HFFc6 (cell line): ENCODE measurements at places on chromosomes 11 and 22. TPM values are rescaled to one million over a fixed set of nuclear protein-coding genes. Genes with fewer than 3 reads are reported as not detected.

DNAJB13 gene
- total RNA-seq, result 0.36 TPM in 1 of 3 replicates, not detected in the others

PDE2A gene
- total RNA-seq, result 0.43 TPM in 1 of 3 replicates, not detected in the others

FOLR3 gene
- 10.5 to 11.5 TPM (median 11.2 TPM) in 3 replicates for total RNA-seq

DNA sequence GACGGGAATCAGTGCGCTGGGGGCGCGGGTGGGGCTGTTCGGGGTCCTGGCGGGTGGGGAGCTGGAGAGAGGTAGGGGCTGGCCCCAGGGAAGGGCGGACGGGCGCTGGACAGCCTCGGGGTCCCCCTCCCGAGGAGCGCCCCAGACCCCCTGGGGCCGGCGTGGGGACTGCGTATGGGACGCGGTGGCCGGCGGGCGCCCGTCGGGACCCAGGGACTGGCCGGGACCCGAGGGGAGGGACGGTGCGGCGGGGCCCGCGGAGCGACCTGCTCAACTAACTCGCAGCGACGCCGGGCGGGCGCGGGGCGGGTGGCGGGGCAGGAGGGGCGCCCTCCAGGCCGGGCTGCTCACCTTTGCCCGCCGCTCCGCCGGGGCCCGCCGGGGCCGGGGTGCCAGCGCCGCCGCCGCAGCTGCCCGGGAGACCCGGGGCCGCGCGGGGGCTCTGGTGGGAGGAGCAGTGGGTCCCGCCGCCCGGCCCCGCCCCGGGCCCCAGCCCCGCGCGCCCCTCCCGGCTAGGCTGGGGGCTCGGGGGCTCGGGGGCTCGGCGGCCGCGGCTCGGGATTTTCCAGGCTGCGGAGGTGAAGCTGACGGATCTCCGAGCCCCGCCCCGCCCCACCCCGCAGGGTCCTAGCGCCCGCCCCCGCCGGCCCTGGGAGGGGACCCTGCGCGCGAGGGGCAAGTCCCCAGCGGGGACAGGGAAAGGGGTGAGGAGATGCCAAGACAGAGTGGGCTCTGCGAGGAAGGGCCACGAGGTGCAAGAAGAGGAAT lies 12.3 kb downstream of the STARD10 start:
- no peak for DNase-seq

DNA sequence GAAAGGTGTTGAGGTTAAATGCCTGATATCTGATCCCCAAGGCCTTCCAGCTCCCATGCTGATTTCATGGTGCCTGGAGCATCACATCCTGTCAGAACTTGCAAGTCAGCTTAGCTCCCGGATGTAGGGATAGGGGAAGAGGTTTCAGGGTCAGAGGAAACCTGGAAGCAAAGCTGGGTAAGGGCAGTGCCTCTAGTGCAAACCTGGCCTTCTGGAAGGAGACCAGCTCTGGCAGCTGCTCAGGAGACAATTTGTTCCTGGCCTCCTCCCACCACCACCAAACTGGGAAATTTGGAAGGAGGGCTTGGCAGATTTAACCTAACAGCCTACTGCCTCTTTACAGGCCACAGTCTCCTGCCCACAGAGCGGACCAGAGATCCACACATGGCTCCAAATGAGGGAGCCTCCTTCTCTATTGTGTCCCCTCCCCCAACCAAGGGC lies 9.2 kb upstream of the TSKU start:
- DNase-seq, result no peak

DNA sequence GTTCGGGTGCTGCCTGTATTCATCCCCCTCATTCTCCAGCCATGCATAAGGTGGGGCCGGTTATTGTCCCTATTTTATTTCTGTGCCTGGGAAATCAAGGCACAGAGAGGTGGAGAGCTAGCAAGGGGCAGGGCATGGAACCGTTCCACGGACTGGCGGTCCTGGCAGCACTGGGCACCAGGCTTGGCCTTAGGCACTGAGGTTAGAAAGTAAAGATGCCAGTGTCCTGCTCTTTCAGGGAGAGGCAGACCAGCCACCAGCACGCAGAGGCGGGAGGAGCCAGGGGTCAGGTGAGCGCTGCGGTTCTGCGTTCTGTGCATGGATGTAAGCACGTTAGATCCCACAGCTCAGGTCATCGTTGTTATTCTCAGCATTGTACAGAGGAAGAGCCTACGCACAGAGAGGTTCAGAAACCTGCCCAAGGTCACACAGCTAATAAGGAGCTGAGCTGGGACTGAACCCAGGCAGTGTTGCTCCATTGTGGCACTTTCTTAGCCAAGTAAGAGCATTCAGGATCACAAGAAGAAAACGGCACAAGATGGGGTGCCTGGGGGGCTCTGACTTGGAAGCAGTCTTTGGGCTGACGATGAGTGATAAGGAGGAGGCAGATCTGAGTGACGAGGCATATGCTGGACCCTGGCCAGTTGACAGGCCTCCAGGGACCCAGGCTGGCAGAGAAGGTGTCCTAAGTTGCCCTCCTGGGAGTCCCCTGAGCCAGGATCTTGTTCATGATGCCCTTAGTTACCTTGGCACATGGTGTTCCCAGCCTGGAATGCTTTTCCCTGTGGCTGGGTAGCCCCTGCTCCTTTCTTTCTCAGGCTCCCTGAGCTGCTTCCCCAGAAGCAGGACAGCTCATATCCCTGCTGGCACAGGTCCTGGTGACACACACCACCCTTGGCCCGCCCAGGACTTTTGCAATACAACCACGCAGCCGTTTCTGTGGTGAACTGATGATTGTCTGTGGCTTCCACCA lies 41.1 kb downstream of the OSBPL5 start:
- DNase-seq, result peak; percentile 96

DNA sequence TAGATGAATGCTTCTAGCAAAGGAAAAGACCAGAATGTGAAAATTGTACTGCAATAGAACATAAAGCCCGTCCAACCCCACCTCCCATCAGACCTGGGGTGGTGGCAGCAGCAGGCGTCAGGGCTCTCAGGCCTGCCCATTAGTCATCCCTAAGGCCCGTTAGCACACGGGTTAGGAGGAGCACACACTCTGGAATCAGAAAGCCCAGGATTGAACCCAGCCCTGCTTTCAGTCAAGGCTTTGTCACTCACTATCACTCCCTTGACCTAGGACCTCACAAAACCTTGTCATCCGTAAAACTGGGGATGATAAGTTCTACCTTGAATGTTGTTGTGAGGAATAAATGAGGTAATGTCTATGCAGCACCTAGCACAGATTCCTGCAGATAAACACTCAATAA lies 26.9 kb downstream of the MICAL3 start:
- peak; percentile 19 for DNase-seq

- DNase-seq, result no peak
Observed at GRCh38 chr22:46750863-46751443, 11.5 kb upstream of the TBC1D22A start.

GRCh38 chr11:746289-747157 lies 741 bp upstream of the TALDO1 start:
- no peak for DNase-seq
